ENCODE measurements at places on chromosomes 2 and 18.

DNA sequence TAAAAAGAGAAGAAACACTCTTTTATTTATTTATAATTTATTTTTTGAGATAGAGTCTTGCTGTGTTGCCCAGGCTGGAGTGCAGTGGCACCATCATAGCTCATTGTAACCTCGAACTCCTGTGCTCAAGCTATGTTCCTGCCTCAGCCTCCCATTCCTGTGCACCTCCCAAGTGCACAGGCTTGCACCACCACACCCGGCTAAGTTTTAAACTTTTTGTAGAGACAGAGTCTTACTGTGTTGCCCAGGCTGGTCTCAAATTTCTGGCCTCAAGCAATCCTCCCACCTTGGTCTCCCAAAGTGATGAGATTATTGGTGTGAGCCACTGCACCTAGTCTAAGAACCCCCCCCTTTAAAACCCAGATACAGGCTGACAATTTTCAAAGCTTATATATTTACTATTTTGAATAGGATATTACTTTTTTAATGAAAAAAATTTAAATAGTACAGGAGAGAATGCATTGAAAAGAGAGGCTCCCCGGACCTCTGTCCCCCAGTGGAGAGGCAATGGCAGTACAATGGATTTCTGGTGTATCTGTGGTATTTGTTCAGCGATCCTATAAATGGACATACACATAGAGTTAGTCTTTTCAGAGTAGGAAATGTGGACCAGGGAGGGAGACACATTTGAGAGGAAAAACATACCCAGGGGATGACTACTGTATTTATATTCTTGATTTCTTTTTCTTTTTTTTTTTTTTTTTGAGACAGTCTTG is 48.1 kb upstream of the CNOT11 start:
- DNase-seq = no peak

DNA sequence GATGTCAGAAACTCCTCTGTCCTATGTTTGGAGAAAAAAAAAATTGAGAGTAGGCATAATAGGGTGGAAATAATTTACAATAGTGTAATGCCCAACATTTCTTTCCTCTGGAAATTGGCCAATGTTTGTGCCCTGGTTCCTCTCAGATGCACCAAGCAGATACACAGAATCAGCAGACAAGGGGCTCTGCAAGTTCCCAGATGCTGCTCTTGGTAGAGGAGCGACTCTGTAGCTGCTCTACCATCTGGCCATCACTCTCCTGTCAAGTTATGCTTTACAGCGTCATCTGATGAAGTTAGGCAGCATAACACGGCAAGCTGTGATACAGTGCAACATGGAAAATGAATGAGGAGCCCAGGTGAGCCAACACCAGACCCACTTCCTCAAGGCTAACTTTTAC is 1.6 kb downstream of the DYTN start:
- no peak for DNase-seq

DNA sequence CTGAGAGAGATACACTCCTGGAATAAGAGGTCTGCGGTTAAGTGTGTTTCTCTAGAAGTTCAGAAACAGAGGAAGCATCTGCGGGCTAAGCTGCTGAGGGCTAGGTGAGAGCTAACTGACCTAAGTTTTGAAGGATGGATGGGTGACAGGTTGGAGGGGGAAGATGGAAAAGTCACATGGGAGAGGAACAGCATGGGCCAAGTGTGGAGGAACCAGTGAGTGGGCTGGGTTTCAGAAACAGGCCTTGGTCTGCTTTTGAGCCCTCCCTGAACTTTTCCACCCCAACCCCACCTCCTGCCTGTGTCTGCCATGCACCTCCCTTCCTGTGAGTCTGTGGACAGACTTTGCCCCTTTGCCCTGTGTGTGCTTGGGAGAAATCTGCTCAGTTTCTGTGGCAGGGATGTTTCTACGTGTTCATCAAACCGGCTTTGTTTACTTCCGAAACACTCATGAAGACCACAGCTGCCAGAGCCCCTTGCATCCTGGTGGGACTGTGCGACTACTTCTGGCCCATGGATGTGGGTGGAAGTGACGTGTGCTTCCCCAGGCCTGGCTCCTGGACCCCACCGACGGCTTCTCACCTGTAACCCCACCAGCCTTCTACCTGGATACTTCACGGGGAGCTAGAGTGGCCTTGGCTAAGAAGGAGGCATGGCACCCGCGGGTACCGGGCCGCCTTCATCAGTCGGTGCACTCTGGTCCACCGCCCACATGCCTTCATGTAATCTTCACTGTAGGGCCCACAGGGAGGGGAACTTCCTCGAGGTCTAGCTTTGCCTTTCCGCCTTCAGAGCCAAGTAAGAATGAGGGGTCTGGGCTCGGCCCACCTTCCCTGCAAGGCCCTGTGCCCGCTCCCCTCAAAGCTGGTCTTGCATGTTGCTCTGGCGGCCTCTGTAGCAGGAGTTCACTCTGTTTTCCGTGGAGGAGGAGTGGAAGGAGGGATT is 1.4 kb upstream of the HPCAL1 start:
- DNase-seq = no peak

DNA sequence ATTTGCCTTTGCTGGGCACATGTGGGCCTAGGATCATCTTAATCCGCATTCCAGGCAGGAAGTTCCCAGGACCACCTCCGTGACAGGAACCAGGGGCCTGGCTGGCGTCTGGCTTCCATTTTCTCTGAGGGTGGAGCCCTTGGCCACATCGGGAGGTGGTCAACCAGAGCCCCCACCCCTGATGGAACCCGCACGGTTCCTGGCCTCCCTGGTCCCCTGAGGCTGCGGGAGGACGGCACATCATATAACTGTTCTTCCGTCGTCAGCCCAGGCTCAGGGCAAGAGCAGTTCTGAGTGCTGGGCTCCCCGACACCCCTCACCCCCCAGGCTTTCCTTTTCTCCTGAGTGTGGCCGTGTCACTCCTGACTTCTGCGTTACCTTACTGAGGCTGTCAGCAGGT is 13.5 kb downstream of the ESPNL start:
- no peak for DNase-seq

- no peak for DNase-seq
Observed at GRCh38 chr2:31337197-31337596, 77.3 kb downstream of the XDH start.

DNA sequence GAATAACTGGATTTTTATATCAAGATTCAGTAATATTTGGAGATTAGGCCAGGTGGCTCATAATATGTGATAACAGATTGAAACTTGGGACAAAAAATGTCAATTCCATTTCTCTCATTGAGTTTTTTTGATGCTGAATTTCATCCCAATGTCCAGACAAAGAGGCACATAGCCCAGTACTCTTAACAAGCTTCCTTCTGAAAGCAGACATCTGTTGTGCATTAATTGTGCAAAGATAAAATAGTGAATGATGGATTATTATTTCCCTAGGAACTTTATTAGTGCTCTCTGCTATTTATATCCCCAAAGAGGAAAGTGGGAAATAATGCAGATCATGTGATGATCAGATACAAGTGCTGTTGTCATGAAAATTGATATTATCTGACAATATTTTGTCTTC is 234.1 kb downstream of the CCDC102B start:
- DNase-seq = no peak

GRCh38 chr2:147689220-147689909 is 155.5 kb upstream of the ACVR2A start:
- DNase-seq = no peak

- DNase-seq = no peak
Observed at GRCh38 chr2:119710281-119710680, 31.3 kb downstream of the TMEM177 start.

DNA sequence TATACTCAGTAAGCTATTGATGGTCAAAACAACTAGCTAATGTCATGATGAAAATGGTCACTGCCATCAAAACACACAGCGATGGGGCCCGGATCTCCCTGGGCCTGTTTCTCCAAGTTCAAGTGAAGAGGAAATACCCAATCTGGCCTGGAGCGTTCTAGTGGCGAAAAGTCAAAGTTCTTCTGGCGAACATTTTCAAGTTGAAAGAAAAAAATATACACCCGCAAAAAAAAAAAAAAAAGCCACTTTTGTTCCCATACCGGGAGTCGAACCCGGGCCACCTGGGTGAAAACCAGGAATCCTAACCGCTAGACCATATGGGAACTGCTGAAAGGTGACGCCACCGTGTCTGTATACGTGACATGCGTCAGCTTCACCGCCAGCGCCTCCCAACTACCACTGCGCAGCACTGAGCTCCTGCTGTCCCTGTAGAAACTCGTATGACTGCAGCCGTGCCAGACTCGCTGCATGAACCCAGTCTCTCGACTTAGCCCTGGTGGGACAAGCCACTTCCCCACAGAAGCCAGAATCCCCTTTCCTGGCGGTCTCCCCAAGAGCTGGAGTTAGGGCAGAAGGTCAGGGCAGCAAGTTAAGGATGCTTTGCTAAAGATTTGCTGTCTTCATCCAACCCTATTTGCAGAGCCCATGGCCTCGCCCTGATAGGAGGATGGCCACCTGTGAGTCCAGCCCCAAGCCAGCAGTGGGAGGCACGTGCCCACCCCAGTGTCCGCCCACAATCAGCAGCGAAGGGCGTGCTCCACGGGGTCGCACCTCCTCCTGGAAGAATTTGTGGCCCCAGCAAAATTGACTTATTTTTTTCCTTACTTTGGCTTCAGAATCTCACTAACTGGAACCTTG is 5.6 kb upstream of the IMP4 start:
- peak; percentile 44 for DNase-seq

GRCh38 chr2:127674241-127675209 is 805 bp downstream of the LIMS2 start:
- DNase-seq = no peak

- DNase-seq = no peak
Observed at GRCh38 chr2:226607379-226607778, 192.2 kb downstream of the IRS1 start.

GRCh38 chr2:82007071-82007664 is 1702.6 kb upstream of the LRRTM1 start:
- peak; percentile 25 for DNase-seq

DNA sequence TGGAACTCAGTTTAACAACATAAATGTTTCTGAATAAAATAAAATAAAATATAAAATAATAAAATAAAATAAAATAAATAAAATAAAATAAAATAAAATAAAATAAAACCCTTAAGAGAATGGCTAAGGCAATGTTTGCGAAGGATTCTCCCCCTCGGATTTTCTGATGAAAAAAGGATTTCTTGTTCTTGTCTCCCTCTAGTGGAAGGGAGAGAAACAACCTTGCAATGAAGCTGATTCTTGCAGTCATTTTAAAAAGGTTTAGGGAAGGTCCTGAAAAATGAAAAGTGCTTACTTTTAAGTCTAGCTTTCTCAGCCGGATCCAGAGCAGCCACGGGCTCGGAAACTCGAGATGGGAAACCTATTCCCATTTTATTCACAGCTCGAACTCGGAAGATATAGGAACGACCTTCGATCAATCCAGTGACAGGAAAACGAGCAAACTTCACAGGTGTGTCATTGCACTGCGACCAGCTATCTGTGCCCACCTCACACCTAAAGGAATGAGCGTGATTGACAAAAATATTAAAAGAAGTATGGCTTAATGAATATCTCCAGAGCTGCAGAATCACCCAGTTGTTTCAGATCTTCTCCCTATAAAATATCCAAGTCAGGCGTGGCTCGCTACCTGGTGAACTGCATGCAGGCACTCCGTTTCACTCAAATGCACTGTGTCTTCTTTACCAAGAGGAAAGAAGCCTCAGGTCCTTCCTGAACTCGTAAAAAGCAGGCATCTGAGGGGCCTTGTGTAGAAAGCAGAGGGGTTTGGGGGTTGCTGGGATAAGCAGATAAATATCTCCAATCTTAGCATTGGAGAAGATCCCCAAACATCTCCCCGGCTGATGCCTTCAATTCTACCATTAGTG is 68.1 kb downstream of the MYOM1 start:
- DNase-seq = no peak

DNA sequence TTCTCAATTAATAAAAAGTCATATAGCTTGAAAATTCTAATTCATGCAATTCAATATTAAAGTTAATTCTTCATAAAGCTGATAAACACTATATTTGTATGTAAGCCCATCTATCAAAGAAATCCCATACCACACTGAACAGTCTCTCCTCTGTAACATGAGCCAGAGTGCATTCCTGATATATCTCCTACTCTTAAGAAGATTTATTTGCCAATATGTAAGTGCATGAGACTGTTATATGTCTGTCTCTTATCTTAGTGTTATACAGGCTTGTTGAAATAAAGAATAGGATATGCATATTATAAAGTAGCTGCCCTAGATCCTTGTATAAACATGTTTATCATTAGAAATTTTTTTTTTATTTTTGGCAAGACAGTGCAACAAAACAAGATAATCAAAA is 40.4 kb upstream of the TTC32 start:
- no peak for DNase-seq

GRCh38 chr2:73890301-73891092 is 2.3 kb upstream of the ACTG2 start:
- no peak for DNase-seq

DNA sequence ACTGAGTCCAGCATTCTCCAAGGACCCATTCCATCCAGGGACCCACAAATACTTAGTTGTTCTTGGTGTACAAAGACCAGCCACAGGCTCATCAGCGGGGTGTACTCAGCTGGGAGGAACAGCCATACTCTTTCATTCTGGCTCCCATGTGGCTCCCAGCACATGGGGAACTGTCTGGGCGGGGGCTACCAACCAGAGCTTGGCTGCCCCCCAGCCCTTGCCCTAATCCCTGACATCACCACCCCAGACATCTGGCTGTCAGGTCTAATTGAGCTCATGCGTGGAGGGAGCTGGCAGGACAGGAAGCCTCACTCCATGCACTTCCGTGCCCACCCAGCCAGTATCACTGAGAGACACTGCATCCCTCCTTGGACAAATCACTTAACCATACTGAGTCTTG is 283.6 kb downstream of the DYSF start:
- DNase-seq = no peak

GRCh38 chr2:200592406-200593075 is 6.7 kb downstream of the AOX1 start:
- no peak for DNase-seq

- no peak for DNase-seq
Observed at GRCh38 chr2:112198780-112199179, 56.1 kb downstream of the ZC3H8 start.

GRCh38 chr2:233999182-233999581 is 51.3 kb upstream of the SPP2 start:
- no peak for DNase-seq

- no peak for DNase-seq
Observed at GRCh38 chr2:181846399-181847197, 44.9 kb upstream of the ITPRID2 start.

- peak; percentile 3 for DNase-seq
Observed at GRCh38 chr2:172489681-172490080, 62.3 kb downstream of the ITGA6 start.
